ENCODE measurements at places on chromosomes 3 and 15. TPM values are rescaled to one million over a fixed set of nuclear protein-coding genes. Genes with fewer than 3 reads are reported as not detected.

The WDR5B gene
- total RNA-seq = 5.2 TPM

The GOLGA6L4 gene
- total RNA-seq = 0.93 TPM

The TRPM1 gene
- total RNA-seq = 171 TPM

The LDHAL6B gene
- total RNA-seq = not detected

The CLDN16 gene
- total RNA-seq = not detected

The XCR1 gene
- total RNA-seq = not detected

The PDZRN3 gene
- 21.6 TPM for total RNA-seq

The PML gene
- total RNA-seq = 84.7 TPM

The TMC3 gene
- not detected for total RNA-seq

The LRRC34 gene
- 8.7 TPM for total RNA-seq

The TF gene
- total RNA-seq = 0.36 TPM

The SETD5 gene
- 105 TPM for total RNA-seq

The ATP13A5 gene
- total RNA-seq = not detected

The SENP8 gene
- total RNA-seq = 1.7 TPM

All from melanocyte of skin (primary cell).